ENCODE measurements at places on chromosomes 2 and 18.

DNA sequence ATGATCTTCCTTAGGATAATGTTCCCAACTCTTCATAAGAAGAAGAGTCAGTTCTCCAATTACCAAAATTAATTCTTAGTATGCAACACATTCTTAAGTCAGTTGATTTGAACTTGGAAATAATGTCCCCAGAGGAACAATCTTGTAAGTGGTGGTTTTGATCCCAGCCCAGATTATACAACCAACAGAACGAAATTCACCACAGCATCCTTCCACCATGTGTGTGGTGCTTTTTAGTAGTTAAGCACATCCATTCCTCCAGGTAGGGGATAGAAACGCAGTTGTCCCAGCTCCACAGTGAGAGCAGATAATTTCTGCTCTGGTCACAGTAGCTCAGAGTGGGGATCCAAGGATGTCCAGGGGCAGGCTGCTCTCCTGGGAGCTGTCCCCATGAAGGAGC, 161.7 kb upstream of the SLC39A10 start:
- DNase-seq = no peak

- no peak for DNase-seq
These were observed at the start of gene YES1 for GRCh38 chr18:811892-812375. Gene YES1, minus strand, starts transcription at chr18:812242. Its CDS starts 55,415 bp downstream, at chr18:756827.

- peak; percentile 82 for DNase-seq
These were observed 9.1 kb upstream of the B3GNT7 start for GRCh38 chr2:231386446-231386845.

DNA sequence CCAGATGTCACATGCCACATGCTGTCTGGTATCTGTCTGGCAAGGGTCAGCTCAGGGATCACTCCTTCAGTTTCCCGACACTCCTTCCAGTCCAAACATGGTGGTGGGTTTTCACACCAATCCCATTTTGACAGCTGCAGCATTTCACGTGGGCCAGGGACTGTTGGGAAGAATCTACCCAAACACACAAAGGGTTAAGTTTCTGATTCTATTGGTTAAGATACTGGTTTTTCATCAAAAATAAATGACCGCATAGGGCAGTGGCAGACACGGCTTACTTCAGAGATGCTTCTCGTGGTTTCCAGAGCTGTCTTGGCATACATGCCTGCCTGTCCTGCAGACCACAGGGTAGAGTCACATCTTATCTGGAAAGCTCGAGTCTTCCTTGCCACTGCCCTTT, 79.7 kb downstream of the PSMG2 start:
- DNase-seq = no peak

DNA sequence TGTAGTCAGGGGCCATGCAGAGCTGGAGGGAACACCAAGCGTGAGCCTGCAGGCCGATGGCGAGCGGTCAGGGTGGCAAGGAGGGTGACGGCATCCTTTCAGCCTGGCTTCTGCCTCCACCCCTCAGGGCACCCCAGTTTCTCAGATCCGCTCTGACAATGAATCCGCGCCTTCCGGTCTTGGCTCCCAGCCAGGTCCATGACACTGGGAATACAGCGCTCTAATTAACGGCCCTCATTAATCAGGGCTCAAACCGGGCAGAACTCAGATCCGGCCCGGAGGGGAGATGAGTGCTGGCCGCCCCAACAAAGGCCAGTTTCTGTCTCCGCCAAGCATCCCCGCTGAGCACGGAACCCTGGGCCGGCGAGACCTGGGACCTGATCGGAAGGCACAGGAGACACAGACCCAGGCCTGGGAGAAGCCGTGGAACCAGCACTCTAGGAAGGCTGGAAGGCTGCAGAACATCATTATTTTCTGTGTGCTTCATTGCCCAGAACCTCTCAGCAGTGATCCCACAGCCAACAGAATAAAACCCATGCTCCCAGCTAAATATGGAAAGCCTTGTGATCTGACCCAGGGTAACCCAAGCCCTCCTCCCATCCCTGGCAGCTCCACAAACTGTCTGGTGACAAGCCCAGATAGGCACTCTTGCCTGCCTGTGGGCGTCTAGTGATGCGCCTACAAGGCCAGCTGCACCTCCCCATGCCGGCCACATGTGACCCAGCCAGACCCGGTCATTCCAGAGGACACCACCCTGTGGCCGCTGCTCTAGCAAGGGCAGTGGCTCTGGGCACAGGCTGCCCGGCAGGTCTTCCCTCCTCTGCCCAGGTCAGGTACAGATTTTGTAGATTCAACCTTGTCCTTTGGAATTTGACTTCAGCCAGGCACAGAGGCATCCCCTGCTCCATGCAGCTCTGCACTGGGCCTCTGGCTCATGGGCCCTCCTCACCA, 438.7 kb upstream of the MYT1L start:
- DNase-seq = no peak

- DNase-seq = no peak
These were observed 94.7 kb downstream of the DOK6 start for GRCh38 chr18:69495338-69495737.

DNA sequence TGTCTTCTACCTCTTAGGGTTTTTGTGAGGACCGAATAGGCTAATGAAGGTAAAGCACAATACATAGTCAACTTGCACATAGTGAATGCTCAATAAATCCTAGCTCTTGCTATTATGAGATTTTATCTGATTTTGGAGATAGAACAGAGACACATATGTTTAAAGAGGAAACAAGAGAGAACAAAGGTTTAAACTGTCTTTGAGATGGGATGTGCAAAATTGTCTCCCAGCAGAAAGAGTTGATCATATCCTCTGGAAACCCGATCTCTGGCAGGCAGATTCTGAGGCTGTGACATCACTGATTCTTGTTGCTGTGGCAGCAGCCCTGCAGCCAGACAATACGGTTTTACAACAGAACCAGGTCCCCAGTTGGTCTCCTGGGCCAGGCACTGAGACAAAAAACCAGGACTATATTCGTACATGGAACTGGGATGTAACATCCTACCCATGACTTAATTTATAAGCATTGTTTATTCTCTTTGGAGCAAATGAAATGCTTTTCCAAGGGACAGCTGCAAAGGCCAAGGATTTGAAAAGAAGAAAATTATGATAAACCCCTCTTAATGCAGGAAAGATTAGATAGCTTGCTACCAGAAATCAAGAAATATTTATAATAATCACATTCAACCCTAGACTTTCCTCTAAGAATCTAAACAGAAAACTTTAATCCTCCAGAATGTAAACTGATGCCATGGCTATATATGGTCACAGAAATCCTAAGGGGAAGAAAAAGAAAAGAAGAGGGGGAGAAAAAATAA, 80.2 kb downstream of the SLC8A1 start:
- DNase-seq = peak; percentile 61

DNA sequence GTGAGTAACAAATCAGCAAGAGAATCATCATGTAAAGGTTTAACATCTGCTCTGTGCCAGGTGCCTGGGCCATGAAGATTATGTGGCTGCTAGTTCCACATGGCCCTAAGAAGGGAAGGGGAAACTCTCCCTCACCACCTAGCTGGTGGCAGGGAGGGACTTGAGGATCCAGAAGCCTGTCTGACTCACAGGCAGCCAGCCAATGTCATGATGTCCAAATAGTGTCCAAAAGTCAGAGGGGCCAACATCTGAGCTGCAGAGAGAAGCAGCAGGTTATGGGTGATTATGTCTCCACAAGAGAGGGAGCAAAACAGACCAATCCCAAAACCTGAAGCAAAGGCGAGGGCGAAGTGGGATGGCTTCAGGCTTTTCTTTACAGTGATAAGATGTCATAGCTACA, 61.9 kb upstream of the SPP2 start:
- no peak for DNase-seq

DNA sequence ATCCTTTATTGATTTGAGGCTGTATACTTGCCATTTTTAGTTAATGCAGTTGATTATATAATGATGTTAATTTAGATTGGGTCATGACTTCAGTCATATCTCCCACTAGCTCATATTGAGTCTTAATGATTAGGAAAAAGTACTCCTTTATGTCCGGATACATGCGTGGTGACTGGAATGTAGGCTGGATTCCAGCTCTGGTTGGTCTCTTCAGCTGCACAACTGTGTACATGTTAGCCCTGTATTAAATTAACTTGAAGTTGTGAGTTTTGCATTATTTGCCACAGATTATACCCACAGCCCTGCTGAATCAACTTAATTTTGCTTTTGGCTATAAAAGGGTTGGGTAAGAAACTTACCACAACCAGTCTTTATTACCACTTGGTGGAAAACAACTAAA, 22.5 kb downstream of the MOB4 start:
- no peak for DNase-seq

DNA sequence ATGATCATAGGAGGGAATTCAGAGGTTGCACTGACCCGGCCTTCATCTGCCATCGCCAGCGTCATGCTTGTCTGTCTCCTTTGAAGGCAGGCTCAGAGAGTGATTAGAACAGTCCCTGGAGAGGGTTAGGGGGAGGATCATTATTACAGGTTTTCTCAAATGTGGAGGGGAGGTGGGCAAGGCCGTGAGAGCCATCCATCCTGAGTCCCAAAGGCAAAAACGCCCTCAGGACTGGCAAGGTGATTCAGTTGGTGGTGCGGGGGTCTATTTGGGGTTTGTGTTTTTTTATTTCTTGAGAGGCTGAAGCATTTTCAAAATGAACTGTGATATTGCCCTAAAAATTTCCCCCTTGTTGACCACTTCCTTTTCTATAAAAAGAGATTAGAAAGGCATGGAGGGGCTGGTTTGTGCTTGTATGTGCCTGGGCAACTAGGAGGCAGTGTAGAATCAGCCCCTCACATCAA, 39.3 kb upstream of the GYPC start:
- DNase-seq = no peak

DNA sequence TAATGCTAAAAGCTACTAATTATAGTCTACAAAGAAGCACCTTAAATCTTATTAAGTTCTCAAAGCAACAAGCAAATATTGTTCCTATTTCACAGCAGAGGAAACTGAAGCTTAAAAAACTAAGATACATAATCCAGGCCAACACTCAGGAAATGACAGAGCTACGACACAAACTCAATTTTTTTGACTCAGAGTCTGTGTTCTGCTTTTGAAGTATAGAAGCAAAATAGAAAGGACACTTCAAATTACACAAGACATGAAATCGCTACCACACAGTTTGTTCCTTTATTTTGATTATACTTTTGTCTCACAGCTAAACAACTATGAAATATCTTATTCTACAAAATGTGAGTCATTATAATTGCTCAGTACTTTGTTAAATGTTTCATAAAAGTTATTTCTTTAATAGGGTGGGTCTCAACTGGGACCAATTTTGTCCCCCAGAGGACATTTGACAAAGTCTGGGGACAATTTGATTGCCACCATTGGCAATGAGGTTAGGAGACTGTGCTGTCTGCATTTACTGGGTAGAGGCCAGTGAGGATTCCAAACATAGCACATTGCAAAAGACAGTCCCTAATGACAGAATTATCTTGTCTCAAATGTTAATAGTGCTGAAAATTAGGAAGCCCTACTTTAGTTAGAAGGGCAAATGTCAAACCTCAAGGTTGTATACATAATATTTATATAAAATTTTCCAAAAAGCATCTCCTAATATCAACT, 101.5 kb upstream of the GRB14 start:
- no peak for DNase-seq

DNA sequence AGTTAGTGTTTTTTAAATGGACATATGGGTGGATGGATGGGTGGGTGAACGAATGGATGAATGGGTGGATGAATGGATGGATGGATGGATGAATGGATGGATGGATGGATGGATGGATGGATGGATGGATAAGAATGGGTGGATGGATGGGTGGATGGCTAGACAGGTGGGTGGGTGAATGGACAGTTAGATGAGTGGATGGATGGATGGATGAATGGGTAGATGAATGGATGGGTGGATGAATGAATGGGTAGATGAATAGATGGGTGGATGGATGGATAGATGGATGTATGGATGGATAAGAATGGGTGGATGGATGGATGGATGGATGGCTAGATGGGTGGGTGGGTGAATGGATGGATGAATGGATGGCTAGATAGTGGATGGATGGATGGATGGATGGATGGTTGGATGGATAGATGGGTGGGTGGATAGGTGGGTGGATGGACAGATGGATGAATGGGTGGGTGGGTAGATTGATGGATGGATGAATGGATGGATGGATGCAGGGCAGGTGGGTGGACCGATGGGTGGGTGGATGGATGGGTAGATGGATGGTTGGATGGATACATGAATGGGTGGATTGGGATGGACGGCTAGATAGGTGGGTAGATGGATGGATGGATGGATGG, 64.0 kb downstream of the CTIF start:
- DNase-seq = no peak

GRCh38 chr2:168369031-168369430, 87.0 kb upstream of the CERS6 start:
- no peak for DNase-seq

DNA sequence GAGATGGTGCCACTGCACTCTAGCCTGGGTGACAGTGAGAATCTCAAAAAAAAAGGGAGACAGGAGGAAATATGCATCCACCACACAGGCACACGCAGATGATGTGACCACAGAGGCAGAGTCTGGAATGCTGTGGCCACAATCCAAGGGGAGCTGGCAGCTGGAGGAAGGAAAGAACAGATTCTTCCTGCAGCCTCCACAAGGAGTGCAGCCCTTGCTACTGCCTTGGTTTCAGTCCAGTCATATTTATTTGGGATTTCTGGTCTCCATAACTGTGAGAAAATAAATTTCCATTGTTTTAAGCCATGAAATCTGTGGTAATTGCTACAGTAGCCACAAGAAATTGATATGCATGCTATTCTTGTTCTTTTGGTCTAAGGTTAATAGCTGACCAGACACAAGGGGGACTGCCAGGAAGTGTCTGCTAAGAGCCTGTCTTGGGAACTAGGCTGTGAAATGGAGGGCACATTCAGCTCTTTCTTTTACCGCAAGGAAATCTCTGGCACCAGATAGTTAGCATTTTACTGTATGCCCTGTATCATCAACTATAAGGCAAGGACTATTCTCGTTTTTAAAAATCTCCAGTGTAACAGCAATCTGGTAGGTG, 133.1 kb upstream of the SEC11C start:
- DNase-seq = peak; percentile 40

DNA sequence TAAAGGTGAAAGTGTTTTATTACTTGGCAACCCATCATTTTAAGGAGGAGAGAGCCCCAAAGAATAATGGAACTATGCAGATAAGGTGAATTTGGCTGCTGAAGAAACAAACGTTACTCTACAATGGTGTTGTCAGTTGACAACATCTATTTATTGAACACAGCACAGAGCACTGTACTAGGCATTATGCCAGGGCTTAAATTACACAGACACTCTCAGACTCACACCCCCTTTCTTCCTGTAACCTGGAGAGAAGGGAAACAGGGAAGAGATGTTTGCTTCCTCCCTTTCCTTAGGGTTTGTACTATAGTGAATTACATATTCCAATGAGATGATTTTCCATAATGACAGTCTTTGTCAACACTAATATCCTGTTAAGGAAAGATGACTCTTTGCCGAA, 94.0 kb upstream of the ATP5MC3 start:
- no peak for DNase-seq

GRCh38 chr2:85053802-85054201, 79.4 kb upstream of the TCF7L1 start:
- DNase-seq = peak; percentile 81

- DNase-seq = no peak
These were observed 46.9 kb downstream of the NFATC1 start for GRCh38 chr18:79442508-79443221.

- peak; percentile 64 for DNase-seq
These were observed 87.2 kb downstream of the LPIN1 start for GRCh38 chr2:11833601-11834000.

Measured in kidney tubule cell (primary cell).